ENCODE measurements at places on chromosomes 6 and 20. TPM values are rescaled to one million over a fixed set of nuclear protein-coding genes. Genes with fewer than 3 reads are reported as not detected.

- DNase-seq = no peak
Observed at GRCh38 chr20:57208198-57208597, 58.2 kb downstream of the BMP7 start.

GRCh38 chr6:102390541-102390940 is 997.0 kb downstream of the GRIK2 start:
- DNase-seq = no peak

DNA sequence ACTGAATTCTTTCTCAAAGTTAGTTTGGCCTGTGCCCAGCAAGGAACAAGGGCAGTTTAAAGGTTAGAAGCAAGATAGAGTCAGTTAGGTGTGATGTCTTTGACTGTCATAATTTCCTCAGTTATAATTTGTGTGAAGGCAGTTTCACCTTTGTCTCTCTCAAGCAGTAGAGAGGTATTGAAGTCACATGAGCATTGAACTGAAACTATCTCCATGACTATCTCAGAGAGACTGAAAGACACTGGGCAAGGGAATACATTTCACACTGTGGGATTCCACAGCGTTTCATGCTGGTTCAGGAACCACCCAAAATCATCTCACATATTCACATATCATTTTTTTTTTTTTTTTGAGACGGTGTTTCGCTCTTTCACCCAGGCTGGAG is 366.1 kb downstream of the PREX1 start:
- no peak for DNase-seq

GRCh38 chr20:50338479-50339391 is 148.1 kb downstream of the CEBPB start:
- DNase-seq = no peak

DNA sequence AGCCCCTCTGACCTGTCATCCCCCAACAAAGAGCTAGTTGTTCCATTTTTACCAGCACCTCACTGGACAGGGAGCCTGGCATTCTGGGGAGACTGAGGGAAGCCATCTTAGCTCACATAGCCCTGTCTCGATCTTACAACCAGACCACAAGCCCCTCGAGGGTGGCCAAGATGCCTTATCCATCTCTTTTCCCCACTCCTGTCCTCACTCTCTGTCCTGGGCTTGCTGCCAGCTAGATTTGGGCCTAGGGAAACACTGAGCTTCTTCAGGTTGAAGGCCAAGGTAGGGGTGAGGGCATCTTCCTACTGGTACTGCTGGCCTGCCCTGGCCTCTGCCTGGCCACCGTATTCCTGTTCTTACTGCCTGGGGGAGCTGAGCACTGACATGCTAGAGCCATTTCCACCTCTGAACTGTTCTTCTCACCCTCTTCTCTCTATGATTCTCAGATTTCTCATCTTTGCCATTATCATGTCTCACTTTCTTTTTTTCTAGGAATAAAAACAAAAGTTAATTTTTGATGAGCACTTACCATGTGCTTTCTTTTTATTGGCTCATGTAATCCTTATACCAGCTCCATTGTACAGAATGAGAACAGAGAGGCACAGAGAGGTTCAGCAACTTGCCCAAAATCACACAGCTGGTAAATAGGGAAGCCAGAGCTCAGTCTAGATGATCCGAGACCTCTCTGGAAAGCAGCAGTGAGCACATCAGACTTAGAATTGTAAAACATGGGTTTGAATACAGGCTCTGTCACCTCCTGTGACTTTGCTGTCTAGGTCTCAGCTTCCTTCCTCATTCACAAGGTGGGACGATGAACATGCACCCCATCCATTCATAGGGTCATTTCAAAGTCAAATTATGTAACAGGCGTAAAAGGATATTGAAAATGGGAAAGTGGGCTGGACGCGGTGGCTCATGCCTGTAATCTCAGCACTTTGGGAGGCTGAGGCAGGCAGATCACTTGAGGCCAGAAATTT is 28.7 kb downstream of the FGD2 start:
- no peak for DNase-seq

The MLN gene
- total RNA-seq = not detected

The DLK2 gene
- 30.2 TPM for total RNA-seq

The LAMA5 gene
- 266 TPM for total RNA-seq

All from MCF 10A (cell line).